Upper lobe of left lung (tissue), 6 donors: ENCODE measurements at places on chromosomes 12 and 14. TPM values are rescaled to one million over a fixed set of nuclear protein-coding genes. Genes with fewer than 3 reads are reported as not detected.

Gene TAPBPL
- total RNA-seq, result 32.6 TPM

Gene ADGRD1
- total RNA-seq, result 102 TPM

Gene LYZ
- total RNA-seq, result 1,947 TPM

DNA sequence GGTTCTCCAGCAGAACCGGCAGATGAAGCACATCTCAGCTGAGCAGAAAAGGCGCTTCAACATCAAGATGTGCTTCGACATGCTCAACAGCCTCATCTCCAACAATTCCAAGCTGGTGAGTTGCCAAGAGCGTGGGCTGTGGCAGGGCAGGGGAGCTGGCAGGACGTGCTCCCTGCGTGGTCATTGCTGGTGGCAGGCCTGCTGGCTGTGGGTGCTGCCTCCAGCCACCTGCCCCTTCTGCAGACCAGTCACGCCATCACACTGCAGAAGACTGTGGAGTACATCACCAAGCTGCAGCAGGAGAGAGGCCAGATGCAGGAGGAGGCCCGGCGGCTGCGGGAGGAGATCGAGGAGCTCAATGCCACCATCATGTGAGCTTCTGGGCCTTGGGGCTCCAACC lies 35.8 kb downstream of the IL31 start:
- no peaks in the 10 kb centered on the region for H3K27me3 ChIP-seq
- H3K4me3 ChIP-seq, result no peak overlapping the region
- no peaks in the 10 kb centered on the region for H3K4me1 ChIP-seq
- H3K36me3 ChIP-seq, result peaks cover 14% of the 10 kb centered on the region
- DNase-seq, result no peak

- no peak overlapping the region for H3K27ac ChIP-seq
- no peaks in the 10 kb centered on the region for H3K4me1 ChIP-seq
- DNase-seq, result no peak
- no peaks in the 10 kb centered on the region for H3K27me3 ChIP-seq
- no peaks in the 10 kb centered on the region for H3K36me3 ChIP-seq
Measured at GRCh38 chr14:71764701-71765382, 167.4 kb upstream of the RGS6 start.

DNA sequence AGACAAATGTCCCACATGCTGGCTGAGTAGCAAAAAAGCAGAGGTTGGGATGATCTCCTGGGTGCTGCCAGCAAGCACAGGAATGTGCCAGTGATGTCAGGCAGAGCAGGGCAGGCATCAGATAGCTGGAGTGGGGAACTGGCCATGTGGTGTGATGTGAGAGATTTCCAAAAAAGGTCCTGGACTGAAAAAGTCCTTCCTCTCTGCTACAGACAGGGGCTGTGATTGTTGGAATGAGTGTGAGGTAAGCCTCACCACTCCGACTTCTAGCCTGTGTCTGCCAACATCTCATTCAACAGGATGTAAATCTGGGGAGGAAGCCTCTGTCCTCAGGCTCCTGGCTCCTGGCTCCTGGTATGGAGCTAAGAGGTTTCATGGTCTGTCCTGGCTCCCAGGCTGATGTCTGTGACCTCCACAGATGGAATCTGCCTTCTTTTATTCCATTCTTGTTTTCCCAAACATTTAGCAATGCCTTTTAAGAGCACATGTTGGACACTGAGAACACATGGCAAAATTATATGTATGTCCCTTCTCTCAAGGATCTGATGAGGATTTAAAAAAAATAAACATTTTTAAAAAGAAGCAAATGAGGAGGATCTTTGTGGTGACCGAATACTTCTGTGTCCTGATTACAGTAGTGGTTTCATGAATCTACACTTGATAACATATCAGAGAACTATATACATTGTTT lies 50.1 kb upstream of the STK38L start:
- DNase-seq, result no peak
- H3K4me1 ChIP-seq, result no peaks in the 10 kb centered on the region
- H3K36me3 ChIP-seq, result no peaks in the 10 kb centered on the region

GRCh38 chr14:52000019-52000582 lies 10.8 kb downstream of the RTRAF start:
- H3K4me3 ChIP-seq, result no peak overlapping the region
- no peaks in the 10 kb centered on the region for H3K4me1 ChIP-seq
- no peak for DNase-seq
